Activated CD4-positive, alpha-beta T cell treated with anti-CD3 and anti-CD28 coated beads, Interleukin-2, amount 10 ng/mL, durations not matched to agents 7 days and 5 days (primary cell): ENCODE measurements at places on chromosomes 7 and 10.

DNA sequence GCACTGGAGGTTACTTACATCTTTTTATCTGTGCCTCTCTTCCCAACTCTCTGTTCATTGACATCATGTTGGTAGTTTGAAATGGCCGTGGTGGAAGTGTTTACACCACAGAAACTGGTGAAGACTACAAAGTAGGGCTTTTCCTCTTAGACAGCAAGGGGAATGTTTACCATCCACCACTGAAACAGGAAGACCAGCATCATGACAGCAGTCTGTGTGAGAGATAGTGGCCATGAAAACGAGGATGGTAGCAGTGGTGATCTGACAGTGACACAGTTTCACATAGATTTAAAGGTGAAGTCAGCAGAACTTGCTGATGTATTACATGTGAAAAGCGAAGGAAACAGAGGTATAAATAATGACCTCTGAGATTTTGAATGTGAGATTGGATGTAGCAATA lies 115.7 kb downstream of the CCDC71L start:
- no peak for DNase-seq

DNA sequence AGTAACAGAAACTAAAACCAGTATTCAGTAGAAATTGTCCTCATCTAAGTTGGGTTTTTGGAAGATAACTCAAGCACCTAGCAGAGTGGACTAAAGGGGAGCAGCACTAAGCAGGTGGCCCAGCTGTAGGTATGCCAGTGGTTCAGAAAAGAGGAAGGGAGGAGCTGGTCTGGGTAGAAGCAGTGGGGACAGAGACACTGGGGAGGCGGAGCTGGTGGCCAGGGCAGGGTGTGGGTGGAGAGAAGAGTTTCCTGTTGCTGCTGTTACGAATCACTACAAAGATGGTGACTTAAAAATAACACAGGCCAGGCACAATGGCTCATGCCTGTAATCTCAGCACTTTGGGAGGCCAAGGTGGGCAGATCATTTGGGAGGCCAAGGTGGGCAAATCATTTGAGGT lies 136.2 kb downstream of the WDR11 start:
- DNase-seq = no peak

- no peak for DNase-seq
Measured at GRCh38 chr10:5631936-5632335, 34.5 kb downstream of the ASB13 start.

DNA sequence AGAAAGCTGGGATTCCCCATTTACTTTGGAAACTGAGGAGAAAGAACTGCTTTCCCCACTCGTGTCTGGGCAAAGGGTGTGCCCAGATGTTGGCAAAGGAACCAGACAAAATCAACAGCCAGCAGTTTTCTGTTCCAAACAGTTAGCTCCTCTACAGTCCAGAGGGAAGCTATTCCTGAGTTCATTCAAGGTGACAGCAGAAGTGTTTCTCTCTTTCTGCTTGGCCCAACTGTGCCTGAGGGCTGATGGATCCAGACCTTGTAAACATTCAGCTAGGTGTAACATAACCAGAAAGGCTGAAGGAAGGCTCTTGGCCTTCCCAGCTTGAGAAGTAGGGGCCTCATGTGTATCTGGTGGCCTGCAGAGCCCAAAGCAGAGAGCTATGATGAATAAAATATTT lies 7.0 kb upstream of the ALDH18A1 start:
- no peak for DNase-seq

GRCh38 chr7:70229242-70229641 lies 631.0 kb downstream of the AUTS2 start:
- no peak for DNase-seq

DNA sequence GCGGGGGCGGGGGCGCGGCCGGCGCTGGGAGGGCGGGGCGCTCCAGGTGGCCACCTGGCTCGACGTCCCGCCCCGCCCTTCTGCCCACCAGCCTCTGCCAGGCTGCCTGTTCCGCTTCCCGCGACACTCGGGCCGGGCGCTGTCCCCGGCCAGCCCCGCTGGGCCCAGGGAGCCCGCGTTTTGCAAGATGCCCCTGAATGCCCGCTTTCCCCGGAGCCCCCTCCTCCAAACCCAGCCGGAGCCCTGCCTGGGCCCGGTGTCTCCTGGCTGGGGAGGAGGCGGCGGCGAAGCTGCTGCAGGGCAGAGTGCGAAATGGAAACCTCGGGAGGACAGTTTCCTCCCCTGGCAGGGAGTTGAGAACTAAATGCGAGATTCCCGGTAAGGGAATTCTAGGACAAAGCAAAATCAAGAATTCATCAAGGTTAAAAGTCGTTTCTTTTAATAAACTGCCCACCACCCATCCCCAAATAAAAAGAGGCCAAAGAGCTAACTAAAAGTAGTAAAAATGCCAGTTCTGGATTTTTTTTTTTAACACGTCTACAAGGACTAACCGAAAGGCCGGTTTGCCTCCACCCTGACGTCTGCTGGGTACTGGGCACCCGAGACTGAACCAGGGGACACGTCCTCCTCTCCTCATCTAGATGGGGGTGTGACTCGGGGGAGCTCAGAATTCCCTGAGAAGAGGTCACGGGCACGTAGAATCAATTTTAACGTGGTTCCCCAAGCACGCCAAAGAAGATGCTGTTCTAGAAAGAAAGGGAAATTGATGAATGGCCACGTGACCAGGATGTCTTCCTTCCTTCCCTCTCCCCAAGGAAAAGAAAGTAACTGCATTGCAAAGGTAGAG lies 200.4 kb upstream of the NFE2L3 start:
- no peak for DNase-seq

DNA sequence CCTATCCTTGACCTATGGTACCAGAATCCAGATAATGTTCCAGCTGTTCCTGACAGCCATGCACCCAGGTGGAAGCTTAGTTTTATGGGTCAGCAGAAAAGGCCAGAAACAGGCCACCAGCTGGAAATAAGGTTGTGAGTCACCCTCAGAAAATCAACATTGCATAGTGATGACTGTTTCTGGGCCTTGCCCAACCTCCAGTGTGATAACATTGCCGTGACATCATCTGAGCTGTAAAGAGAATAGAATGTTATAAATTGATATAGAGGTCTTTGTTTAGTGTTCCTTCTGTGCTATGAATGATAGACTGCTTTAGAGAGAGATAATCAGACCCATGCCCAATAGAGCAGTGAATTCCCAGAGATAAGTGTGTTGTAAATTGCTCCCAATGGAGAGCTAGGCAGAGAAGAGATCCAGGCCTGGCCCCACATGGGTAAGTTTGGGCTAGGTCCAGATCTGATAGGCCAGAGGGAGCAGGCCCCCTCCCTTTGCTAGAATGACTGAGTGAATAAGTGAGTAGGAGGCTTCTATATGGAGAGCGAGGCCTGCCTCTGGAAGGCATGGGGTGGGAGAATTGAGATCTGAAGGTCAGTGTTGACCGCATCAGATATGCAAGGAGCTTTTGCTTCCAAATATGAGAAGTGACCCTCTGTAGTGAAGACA lies 14.2 kb upstream of the HPS1 start:
- DNase-seq = no peak

DNA sequence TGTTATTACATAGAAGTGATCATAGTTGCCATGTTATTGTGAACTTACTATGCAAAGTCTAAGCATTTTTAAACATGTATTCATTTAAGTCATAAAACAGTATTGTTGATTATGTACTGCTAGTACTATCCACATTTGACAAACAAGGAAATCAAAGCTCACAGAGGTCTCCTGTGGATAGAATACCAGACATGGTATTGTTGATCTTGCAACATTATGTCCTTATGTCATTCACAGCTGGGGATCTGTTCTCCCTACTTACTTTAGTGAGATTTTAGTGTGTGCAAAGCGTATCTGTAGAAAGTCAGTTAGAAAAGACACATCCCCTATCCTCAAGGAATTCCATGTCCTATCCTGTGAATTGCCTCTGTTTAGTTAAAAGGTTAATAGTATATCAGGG lies 106.1 kb downstream of the SND1 start:
- no peak for DNase-seq

DNA sequence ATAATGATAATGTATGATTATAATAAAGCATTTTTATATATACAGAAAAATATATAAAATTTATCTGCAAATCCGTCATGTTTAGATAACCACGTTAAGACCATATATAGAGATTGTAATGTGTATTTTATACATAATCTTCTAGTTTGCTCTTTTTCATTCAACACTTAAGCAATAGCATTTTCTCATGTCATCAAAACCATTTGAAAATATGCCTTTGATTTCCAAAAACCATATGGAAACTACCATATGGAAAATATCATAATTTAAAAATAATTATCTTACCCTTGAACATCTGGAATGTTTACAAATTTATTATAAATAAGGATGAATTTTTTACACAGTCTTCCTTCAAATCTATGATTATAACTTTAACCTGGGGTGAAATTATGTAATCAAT lies 250.4 kb upstream of the NPSR1 start:
- no peak for DNase-seq

- no peak for DNase-seq
Measured at GRCh38 chr7:22460363-22460988, 39.5 kb downstream of the STEAP1B start.

GRCh38 chr10:4102802-4103344 lies 317.9 kb upstream of the KLF6 start:
- no peak for DNase-seq

DNA sequence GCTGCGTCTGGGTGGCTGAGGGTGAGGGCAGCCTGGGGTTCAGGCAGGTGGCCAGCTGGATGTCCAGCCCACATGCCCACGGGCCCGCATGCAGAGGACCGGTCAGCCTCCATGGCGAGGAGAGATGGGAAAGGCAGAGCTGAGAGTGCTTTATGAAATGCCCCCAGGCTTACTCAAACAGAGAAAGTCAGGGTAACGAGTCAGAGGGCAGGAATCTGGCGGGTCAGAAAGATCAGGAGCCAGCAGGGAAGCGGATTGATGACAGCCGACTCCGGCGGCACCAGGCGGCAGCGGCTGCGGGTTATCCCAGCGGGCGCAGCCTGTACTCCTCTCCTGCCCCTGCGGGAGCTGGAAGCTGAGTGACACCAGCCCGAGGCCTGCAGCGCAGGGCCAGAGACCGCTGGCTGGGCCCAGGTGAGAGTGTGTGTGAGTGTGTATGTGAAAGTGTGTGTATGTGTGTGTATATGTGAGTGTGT lies 13.4 kb downstream of the SLC13A4 start:
- no peak for DNase-seq

GRCh38 chr7:86925221-86925620 lies 134.2 kb downstream of the ELAPOR2 start:
- DNase-seq = no peak

DNA sequence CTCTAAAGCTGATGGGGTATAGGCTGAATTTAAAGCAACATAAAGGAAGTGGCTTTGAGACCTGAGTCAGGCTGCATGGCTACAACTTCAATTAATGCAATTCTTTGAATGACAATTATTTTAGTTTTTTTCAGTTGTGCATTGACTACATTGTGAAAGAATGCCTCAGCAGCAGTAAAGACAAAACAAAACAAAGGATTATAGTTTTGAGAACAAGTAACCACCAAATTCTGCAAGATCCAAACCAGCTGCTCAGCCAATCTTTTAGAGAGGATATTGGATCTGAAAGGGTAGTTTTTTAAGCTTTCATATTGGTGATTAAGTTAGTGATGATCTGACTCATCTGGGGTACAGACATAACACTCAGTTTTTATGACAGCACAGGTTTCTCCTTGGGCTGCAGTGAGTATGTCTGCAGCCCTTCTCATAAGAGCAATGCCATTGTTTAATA lies 40.6 kb upstream of the ABCA13 start:
- DNase-seq = no peak

DNA sequence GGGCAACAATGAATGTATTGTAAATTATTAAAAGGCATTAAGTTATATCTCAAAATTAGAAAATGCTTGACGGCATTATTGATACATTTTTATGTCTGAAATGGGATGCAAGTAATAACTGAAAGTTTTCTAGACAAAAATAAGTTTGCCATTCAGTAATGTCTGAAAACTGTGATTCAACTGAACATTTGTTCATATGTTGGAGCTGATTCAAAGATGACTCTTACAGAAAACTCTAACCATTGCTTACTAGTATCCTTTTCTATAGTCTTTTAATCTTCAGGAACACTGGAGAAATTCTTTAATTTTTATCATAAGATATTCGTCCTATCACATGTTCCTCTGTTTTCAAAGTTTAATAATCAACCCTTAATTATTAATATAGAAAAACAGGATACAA lies 71.1 kb upstream of the TFEC start:
- no peak for DNase-seq

- no peak for DNase-seq
Measured at GRCh38 chr7:140425718-140426117, 21.9 kb downstream of the RAB19 start.

GRCh38 chr7:111763221-111763801 lies 201.0 kb upstream of the IMMP2L start:
- DNase-seq = no peak

- DNase-seq = no peak
Measured at GRCh38 chr10:60093317-60093716, 187.0 kb upstream of the CCDC6 start.

DNA sequence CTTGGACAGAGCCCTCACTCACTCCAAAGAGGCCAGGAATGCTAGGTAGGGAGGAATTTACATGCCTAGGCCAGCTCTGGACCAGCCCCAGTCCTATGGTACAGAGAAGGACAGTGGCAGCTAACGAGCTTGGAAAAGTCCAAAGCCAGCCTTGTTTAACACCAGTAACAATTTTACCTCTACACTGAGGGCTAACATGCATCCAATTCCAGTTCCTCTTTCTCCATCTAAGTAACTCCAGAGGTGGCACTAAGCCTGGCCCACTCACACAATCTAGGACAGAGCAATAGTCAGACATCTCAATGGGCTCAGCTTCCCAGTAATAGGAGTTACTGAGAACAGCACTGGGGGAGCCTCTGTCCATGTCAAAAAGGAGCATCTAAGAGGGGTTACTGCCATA lies 5.7 kb upstream of the LCOR start:
- no peak for DNase-seq

DNA sequence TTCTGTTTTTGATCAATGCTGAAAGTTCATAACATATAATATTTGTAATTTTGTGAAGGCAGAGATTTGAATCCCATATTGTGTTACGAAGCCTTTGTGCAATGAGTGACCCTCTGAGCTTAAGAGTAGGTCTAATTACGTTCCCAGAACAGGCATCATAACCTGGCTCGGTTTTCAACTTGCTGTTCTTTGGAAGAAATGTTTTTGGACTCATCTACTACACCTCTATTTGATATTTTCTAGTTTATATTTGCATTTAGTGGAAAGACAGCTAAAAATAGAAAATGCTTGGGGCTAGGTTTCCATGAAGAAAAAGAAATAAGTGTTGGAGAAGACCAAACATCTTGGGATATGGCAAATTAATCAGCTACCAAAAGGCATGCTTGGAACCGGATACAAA lies 234.8 kb downstream of the AGMO start:
- DNase-seq = no peak

DNA sequence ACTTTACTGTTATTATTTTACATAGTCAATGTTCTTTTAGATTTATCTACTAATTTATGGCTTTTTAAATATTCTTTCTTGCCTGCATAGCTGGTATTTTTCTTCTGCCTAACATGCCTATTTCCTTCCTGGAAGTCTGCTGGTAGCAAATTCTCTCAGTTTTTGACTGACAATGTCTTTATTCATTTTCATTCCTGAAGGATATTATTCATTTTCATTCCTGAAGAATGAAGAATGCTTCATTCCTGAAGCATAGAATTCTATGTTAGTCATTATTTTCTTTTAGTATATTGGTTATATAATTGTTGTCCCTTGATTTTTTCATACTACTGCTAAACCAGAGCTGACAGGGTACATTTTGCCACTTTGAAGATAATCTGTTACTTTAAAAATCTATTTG lies 41.8 kb downstream of the TMEM168 start:
- no peak for DNase-seq
